ENCODE measurements at places on chromosomes 6 and 20.
A peak's percentile ranks its signal among the peaks of the same experiment; 100 is the strongest.

DNA sequence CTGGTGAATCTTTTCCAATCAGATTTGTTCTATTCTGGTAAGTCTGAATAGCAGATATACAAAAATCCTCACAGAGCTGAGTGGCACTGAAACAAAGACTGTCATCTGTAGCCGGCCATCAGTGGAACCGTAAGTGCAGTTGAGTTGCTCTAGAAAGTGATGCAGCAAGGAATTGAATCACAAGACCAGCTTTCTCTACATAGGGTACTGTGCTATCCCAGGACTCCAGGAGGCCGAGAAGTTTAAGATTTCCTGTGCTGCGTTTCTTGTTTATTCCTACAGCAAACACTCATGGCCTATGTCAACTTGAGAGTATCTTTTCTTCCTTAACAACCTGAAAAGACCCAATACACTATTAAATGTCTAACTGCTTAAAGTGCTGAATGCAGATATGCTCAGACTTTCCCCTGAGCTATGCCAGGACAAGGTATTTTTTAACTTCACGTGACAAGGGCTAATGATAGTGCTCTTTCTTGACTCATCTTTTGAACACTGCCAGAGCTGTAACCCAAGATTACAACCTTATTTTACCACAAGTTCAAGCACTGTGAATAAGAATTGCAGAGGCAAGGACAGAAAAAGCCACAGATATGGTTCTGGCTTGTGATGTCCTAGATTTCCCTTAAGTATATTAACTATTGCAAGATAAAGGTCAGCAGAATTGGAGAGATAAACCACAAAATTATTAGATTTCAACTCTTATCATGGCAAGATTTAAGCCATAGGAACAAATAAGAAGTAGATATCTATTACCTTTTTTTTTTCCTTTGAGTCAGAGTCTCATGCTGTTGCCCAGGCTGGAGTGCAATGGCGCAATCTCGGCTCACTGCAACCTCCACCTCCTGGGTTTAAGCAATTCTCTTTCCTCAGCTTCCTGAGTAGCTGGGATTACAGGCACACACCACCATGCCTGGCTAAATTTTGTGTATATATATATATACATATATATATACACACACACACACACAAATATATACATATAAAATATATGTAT is 71.6 kb downstream of the GJA1 start:
- no peak for DNase-seq

DNA sequence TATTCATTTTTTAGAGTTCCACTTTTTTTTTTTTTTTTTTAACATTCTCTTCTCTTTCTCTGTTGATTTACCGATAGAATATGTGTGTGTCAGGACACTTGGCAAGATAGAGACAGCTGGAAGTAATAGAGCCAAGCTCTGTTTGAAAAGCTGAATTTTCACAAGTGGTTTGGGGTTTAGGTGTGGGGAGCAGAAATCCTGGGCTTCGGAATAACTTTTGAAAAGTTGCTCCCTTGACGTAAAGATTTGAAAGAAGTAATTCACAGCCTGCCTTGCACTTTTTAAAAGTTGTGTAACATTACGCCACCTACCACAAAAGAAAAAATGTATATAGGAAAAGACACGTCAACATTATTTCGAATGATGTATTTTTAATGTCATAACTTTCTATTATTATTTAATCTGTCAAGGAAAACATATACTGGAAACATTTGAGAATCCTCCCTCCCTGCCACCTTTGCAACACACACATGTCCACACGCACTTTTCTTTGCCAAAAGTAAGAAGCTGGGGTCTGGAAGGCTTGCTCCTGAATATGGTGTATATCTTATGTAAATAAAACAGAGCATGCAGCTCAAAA is 917.9 kb downstream of the KIF16B start:
- no peak for DNase-seq

GRCh38 chr20:50797142-50797541 is 2.3 kb downstream of the BCAS4 start:
- no peak for DNase-seq

- no peak for DNase-seq
Measured at GRCh38 chr20:44633872-44634600, 17.5 kb downstream of the ADA start.

- no peak for DNase-seq
Measured at GRCh38 chr20:30167540-30167939, 1089.9 kb upstream of the DEFB115 start.

GRCh38 chr6:130116273-130116672 is 97.9 kb downstream of the L3MBTL3 start:
- DNase-seq = no peak

DNA sequence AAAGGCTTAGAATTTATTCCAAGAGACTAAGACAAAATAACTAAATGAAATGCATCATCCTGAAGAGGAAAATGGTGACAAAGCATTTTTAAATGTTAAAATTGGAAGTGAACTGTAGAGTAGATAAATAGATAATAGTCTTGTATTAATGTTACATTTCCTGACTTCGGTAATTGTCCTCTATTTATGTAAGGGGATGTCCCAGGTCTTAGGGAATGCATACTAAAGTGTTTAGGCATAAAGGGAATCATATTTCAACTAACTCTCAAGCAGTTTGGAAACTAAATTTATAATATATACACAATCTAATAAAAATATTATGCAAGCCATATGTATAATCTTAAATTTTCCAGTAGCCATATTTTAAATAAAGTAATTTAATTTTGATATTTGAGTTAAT is 159.3 kb downstream of the WDR27 start:
- DNase-seq = no peak

DNA sequence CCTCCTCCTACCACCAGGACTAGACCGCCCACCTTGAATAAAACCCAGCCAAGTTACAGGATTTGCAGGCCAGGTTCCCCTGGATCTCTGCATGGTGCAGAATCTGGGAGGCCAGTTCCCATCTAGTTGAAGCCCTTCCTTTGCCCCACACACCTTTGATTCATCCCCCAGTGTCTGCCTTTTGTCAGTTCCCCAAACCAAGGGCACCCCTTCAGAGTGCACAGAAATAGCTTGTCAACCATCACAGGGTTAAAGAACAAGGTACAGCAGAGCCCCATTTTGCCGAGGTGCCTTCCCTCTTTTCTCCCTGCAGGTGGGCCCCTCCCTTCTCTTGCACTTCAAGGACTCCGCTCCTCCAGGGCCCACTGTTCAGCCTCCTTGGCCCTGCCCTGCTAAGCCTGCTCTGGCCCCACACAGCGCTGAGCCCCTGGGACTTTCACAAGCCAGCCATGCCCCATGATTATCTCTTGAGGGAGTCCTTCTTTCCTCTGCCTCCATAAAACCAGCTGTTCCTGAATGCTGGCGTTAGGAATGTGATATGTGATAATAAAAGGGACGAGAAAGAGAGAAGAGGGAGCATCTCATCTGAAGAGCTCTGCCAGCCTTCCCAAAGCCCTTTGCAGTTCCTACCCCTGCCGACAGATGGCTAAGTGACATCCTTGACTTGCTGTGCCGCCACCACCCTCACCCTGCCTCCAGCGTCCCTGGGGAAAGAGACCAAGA is 280.3 kb downstream of the CDC5L start:
- peak; percentile 37 for DNase-seq

- DNase-seq = no peak
Measured at GRCh38 chr20:51027035-51027795, 4.3 kb upstream of the KCNG1 start.

DNA sequence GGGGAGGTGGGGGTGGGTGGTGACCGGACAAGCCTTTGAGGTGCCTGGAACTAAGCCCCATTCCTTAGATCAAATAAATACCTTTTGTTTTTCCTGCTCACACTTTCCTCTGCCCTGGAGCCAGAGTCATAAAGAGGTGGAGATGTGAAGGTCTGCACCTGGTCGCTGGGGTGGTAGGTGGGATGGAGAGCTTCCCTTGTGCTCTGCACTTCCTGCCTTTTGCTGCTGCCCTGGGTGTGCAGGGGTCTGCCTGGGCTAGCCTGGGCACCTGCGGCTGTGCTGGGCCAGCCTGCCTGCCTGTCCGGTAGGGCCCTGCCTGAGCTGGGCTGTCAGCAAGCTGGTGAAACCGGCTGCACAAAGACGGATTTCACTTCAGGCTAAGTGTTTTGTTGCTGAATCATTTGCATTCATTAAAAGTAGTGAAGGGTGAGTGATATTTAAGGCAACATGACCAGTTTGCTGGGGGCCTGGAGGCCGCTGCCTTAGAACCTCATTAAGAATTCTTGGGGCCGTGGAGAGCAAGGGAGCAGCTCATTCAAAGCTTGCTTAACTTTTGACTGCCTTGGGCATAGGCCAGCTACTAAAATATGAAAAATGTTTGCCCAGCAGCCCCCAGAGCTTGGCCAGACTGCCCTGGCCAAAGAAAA is 20.5 kb downstream of the PTK7 start:
- DNase-seq = no peak

- DNase-seq = no peak
Measured at GRCh38 chr20:47454298-47455132, 47.2 kb upstream of the NCOA3 start.

GRCh38 chr20:61833807-61834610 is 231.7 kb downstream of the TAF4 start:
- no peak for DNase-seq

DNA sequence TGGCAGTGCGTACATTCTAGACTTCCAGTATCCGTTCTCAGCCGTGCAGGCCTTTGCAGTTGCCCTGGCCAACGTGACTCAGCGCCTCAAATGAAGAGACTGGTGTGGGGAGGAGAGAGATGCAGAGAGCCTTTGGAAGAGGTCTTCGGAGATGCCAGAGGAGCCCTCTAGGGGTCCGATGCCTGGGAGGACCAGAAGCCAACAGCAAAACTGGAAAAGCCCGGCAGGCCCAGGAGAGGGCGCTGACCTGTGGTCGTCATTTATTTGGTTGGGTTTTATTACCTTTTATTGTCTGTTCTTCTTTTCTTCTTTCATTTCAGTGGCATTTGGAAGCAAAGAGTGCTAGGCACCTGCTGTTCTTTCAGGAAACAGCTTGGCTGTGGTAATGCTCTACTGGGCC is 53.3 kb upstream of the TMEM181 start:
- DNase-seq = no peak

- DNase-seq = no peak
Measured at GRCh38 chr6:3669916-3670315, 81.6 kb downstream of the PXDC1 start.

- no peak for DNase-seq
Measured at GRCh38 chr6:13395272-13396237, 67.2 kb upstream of the TBC1D7 start.

DNA sequence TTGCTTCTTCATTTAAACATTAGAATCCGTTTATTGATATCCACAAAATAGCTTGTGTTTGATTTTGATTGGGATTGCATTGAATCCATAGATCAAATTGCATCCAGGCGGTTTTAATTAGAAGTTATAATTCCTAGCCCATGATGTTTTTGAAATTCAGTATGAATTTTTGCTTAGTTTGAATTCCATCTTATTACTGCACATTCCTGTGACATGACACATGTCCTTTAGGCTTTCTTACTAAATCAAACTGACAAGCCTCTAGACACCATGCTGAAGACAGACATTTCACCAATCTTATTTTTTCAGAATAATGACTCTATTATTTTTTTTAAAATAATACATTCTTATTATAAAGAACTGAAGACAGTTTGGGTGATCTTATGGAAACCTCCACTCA is 21.4 kb upstream of the PI16 start:
- no peak for DNase-seq

- DNase-seq = no peak
Measured at GRCh38 chr6:70380771-70381416, 32.4 kb upstream of the FAM135A start.

DNA sequence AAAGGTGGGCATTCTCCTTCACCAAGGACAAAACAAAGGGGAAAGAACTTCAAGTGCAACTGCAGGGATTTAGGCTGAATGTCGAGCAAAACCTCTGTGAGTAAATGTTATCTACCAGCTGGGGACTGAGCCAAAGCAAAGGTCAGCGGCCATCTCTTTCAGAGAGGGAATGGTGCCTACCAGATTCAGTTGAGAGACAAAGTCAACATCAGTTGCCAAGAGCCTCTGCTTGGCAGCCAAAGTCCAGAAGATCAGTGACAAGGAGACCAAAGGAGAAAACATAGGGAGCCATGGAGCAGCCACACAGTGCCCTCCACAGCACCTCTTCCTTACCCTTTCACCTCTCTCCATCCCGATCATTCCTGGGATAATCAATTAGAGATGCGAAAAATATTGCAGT is 472.5 kb downstream of the KIF16B start:
- no peak for DNase-seq

- DNase-seq = no peak
Measured at GRCh38 chr20:2633381-2633780, 19.1 kb upstream of the NOP56 start.

DNA sequence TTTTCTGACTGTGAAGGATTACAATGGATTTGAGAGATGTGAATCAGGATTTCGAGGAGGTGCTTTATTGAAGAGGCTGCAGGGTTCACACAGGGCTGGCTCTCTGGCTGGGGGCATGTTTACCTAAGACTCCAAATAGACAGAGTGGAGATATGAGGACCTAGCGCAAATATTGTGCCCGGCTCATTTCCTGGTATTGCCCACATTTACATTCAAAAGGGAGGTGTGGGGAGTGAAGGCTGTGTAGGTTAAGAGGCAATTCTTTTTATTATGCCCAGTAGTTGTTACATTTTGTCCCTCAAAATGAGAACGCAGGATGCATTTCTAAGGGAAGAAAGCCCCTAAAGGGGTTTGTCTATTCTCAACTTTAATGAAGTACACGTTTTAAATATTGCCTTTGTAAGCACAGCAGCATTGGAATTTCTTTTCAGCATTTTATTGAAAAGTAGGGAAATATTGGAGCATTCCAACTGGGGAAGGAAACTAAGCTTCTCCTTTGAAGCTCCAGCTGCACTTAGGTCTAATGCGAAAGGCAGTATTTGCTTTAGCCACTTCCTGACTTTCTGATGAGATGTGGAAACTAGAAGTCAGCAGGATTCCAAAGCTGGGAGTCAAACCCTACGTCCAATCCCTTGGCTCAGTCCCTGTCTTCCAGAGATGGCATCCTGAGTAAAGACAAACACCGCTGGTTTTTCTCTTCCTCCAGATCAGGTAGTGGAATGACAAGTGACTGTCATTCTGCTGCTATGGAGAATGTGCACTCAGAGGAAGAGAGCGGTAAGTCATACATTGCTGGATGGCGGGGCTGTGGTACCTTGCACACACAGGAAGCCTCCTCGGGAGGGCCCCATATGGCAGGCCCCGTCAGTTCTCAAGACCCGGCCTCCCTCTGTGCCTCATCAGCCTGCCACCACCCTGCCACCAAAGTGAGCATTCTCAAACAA is 70.7 kb downstream of the MYB start:
- DNase-seq = peak; percentile 16

DNA sequence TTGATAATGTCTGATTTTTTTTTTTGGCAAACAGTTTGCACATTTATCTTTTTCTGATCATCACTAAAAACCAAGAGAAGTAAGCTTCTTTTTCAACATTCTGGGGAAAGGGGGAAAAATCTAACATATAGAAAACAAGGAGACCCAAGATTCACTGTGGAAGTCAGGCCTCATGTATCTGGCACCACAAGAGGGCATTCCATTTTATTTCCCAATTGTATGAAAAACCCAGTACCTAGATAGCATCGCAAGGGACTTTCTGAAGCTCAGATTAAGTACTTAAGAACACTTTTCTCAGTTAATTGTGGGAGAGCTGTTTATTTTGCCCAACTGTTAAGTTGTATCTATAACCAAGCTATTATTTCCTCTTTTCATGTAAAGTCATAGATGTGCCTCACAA is 152.9 kb downstream of the KLHL32 start:
- DNase-seq = no peak

- peak; percentile 69 for DNase-seq
Measured at GRCh38 chr6:159098636-159099106, 53.9 kb upstream of the TAGAP start.

- no peak for DNase-seq
Measured at GRCh38 chr6:158314737-158315136, 2.5 kb downstream of the TULP4 start.
